ENCODE measurements at places on chromosomes 1 and 21. TPM values are rescaled to one million over a fixed set of nuclear protein-coding genes. Genes with fewer than 3 reads are reported as not detected.

Gene TDRD10
- not detected for total RNA-seq

Gene CD101
- total RNA-seq = 1.3 TPM

Gene XKR8
- 4.7 TPM for total RNA-seq

Gene MFAP2
- total RNA-seq = not detected

Gene MSH4
- 0.37 TPM for total RNA-seq

Gene CD84
- total RNA-seq = 37.0 TPM

Gene S100A14
- not detected for total RNA-seq

Gene LZIC
- 14.0 TPM for total RNA-seq
